ENCODE measurements at places on chromosomes 2 and 18. TPM values are rescaled to one million over a fixed set of nuclear protein-coding genes. Genes with fewer than 3 reads are reported as not detected.

CTAGE1 gene
- total RNA-seq = not detected

FAM124B gene
- 1.3 TPM for total RNA-seq

AP1S3 gene
- total RNA-seq = 3.1 TPM

PDE1A gene
- total RNA-seq = 4.2 TPM

GALNT14 gene
- total RNA-seq = 14.4 TPM

GRCh38 chr18:34529358-34530335, 180.5 kb upstream of the DTNA start:
- H3K4me1 ChIP-seq = peaks cover 1% of the 10 kb centered on the region
- H3K27ac ChIP-seq = no peak overlapping the region
- no peaks in the 10 kb centered on the region for H3K36me3 ChIP-seq
- no peak overlapping the region for H3K4me3 ChIP-seq
- no peak for DNase-seq

DNA sequence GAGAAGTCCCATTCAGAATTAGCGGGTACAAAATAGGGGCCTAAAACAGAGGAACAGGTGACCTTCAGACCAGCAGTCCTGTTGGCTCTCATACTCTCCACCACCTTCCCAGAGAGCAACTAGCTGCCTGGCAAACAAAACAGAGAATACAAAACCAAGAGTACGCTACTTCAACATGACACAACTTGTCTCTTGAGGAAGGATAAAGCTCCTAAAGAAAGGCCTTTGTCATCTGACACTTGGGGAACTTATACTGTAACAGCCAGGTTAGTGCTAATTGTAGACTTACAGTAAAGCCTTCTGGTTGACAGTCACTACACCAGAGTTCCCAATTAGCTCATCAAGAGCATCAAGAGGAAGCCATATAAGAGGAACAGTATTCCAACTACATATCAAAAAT, 282.1 kb upstream of the NT5C1B start:
- DNase-seq = no peak
- H3K4me1 ChIP-seq = no peaks in the 10 kb centered on the region
- H3K27me3 ChIP-seq = no peaks in the 10 kb centered on the region
- no peak overlapping the region for H3K4me3 ChIP-seq
- H3K27ac ChIP-seq = no peak overlapping the region
- no peaks in the 10 kb centered on the region for H3K36me3 ChIP-seq

DNA sequence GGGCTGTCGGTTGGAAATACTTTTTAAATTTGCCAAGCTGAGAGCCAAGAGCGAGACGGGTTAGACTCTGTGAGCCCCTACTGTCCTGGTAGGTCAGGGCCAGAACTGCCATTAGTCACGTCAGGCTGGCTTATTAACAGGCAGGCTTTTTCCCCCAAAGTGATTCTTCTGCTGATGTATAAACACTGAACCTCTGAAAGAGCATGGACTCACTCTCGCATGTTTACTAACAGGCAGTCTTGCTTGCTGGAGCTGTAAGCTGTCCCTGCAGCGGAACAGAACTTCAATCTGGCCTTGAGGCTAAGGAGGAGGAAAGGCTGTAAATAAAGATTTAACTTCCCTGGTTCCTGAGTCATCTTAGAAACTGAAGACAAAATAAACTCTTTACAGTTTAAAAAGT, 288.4 kb downstream of the PIEZO2 start:
- peaks cover 4% of the 10 kb centered on the region for H3K27me3 ChIP-seq
- H3K36me3 ChIP-seq = peaks cover 12% of the 10 kb centered on the region
- H3K27ac ChIP-seq = no peak overlapping the region
- DNase-seq = no peak
- no peak overlapping the region for H3K4me3 ChIP-seq
- H3K4me1 ChIP-seq = peaks cover 4% of the 10 kb centered on the region

- no peaks in the 10 kb centered on the region for H3K4me1 ChIP-seq
- no peak overlapping the region for H3K4me3 ChIP-seq
- no peaks in the 10 kb centered on the region for H3K27me3 ChIP-seq
- no peak overlapping the region for H3K27ac ChIP-seq
- no peak for DNase-seq
- H3K36me3 ChIP-seq = peaks cover 6% of the 10 kb centered on the region
These were observed 47.5 kb upstream of the ACSL3 start for GRCh38 chr2:222813177-222813843.

DNA sequence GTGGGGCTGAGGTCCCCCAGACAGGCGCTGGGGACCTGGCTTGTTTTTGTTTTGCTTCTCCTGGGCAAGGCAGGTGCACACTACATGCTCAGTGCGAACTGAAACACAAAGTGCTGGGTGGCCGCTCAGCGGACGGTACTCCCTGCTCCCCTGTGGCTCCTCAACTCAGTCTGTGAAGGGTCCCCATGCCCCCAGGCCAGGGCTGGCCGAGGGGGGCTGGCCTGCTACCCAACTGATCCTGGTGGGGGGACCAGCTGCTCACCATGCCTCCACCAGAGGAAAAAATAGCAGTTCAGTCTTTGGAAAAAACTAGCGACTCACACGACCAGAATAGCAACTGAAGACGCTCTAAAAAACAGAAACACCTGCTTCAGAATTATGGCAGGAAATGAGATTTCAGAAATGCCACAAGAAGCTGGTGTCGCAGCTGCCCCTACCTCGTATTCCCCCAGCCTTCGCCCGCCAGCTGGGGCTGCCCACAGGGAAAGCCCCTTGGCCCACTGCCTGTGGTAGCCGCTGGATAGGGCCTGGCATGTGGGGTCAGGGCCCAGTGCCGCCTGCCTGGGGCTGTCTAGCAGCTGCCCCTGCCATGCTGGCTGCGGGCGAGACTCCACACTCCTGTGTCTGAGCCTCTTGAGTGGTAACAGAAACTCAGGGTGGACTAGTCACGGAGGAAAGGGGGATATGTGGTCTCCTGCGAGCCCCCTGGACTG, 43.7 kb downstream of the MEX3C start:
- H3K4me1 ChIP-seq = peaks cover 2% of the 10 kb centered on the region
- H3K27me3 ChIP-seq = no peaks in the 10 kb centered on the region
- peaks cover 5% of the 10 kb centered on the region for H3K36me3 ChIP-seq
- no peak for DNase-seq
- H3K4me3 ChIP-seq = no peak overlapping the region
- H3K27ac ChIP-seq = no peak overlapping the region

DNA sequence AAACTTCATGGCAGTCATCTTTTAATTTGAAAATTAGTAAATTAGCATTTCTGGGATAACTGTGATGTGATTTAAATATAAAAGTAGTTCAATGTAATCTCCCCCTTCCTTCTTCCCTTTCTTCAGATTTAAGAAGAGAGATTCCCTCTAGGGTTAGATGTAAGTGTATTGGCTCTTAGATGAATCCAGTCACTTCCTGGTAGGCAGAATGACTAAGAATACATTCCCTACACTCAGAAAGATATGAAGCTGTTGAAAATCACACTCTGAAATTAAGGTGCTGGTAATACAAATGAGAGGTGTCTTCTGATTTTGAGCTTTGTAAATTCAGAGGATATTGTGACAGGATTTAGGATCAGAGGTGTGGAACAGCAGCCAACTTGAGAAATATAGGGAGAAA, 71.6 kb downstream of the TDRD15 start:
- no peaks in the 10 kb centered on the region for H3K36me3 ChIP-seq
- H3K27ac ChIP-seq = no peak overlapping the region
- DNase-seq = no peak
- peaks cover 8% of the 10 kb centered on the region for H3K27me3 ChIP-seq
- H3K4me1 ChIP-seq = peaks cover 51% of the 10 kb centered on the region

GRCh38 chr2:102420290-102420689, 2.7 kb upstream of the IL18RAP start:
- peaks cover 2% of the 10 kb centered on the region for H3K27me3 ChIP-seq
- no peaks in the 10 kb centered on the region for H3K4me1 ChIP-seq
- H3K27ac ChIP-seq = no peak overlapping the region
- H3K36me3 ChIP-seq = no peaks in the 10 kb centered on the region
- no peak for DNase-seq

GRCh38 chr2:203080447-203081045, 65.9 kb downstream of the NBEAL1 start:
- H3K4me1 ChIP-seq = peaks cover 2% of the 10 kb centered on the region
- no peak for DNase-seq
- no peak overlapping the region for H3K27ac ChIP-seq

DNA sequence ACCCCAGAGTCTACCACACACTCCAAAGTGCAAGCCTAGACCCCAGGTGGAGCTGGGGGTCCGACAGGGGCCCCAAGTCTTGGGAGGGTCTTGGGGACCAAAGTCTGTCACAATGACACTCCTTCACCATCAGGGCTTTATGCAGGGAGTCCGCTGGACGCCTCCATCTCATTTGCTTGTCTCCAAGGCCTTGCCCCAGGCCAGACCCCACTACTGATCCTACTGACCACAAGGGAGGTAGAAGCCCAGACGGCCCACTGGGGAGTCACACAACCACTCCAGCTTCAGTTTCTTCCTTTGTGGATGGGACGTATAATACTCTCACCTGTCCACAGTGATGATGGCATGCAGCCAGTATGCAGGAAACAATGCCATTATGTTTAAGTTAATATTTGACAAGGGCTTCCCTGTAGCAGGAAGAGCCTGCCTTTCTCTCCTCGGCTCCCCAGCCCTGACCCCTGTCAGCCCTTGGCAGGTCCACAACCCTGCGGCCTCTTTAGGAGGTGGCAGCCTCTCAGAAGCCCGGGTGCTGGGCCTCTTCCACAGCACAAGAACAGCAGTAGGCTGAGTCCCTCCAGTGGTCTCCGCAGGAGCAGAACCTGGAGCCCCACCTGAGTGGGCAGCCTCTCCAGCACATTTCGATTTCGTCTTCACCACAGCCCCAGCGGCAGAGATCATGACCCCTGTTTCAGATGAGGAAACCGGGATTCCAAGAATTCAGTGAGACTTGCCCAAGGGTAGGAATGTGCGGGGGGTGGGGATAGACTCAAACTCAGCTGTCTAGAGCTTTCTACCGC, 6.5 kb downstream of the BIN1 start:
- no peaks in the 10 kb centered on the region for H3K36me3 ChIP-seq
- no peak for DNase-seq
- H3K4me1 ChIP-seq = peaks cover 31% of the 10 kb centered on the region
- H3K27me3 ChIP-seq = peaks cover 10% of the 10 kb centered on the region
- H3K27ac ChIP-seq = no peak overlapping the region
- no peak overlapping the region for H3K4me3 ChIP-seq

DNA sequence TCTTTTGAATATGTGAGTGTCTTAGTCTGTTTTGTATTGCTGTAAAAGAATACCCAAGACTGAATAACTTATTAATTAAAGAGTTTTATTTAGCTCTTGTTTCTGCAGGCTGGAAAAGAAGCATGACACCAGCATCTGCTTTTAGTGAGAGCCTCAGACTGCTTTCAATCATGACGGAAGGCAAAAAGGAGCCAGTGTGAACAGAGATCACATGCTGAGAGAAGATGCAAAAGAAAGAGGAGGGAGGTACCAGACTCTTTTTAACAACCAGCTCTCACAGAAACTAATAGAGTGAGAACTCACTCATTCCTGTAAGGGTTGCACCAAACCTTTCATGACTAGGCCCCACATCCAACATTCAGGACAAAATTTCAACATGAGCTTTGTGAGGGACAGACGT, 101.6 kb upstream of the HNMT start:
- no peak overlapping the region for H3K4me3 ChIP-seq
- H3K27me3 ChIP-seq = no peaks in the 10 kb centered on the region
- no peak for DNase-seq
- H3K4me1 ChIP-seq = peaks cover 6% of the 10 kb centered on the region
- H3K36me3 ChIP-seq = no peaks in the 10 kb centered on the region
- H3K27ac ChIP-seq = no peak overlapping the region

DNA sequence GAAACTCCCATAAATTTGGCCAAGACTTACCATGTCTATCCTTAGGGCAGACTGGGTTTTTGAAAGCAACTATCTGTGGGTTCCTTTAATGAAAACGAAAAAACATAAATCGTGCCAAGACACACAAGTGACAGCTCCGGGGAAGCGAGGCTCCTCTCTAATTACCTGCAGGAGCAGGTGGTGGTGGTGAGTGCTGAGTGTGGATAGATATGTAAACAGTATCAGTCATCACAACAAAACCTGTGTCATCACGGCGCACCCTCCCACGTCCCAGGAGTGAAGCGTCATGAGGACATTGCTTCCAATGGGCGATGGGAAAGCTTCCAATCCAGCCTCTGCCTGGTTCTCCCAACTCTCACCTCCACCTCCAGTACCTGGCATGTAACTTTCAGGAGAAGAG, 31.3 kb downstream of the ACKR3 start:
- peaks cover 2% of the 10 kb centered on the region for H3K27me3 ChIP-seq
- DNase-seq = no peak
- H3K27ac ChIP-seq = no peak overlapping the region
- H3K36me3 ChIP-seq = no peaks in the 10 kb centered on the region

DNA sequence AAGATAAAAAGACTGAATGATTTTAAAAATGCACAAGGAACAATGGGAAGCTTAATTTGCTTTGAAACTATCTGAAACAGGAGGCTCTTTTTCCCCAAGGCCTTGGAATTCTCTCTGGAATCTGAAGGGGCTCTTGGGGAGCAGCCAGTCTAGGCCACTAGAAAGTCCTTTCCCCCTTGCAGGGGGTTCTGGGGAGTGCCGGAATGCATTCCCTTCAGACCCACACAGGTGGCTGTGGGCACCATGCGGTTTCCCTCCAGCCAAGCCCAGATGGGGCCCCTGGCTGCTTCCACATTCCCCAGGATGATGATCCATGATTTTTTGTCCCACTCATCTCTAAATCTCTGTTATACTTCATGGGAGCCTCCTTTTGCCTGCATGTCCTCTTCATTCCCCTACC, 10.7 kb downstream of the GPR45 start:
- DNase-seq = no peak
- H3K36me3 ChIP-seq = peaks cover 7% of the 10 kb centered on the region
- peaks cover 1% of the 10 kb centered on the region for H3K4me1 ChIP-seq
- no peak overlapping the region for H3K4me3 ChIP-seq
- H3K27me3 ChIP-seq = peaks cover 4% of the 10 kb centered on the region

DNA sequence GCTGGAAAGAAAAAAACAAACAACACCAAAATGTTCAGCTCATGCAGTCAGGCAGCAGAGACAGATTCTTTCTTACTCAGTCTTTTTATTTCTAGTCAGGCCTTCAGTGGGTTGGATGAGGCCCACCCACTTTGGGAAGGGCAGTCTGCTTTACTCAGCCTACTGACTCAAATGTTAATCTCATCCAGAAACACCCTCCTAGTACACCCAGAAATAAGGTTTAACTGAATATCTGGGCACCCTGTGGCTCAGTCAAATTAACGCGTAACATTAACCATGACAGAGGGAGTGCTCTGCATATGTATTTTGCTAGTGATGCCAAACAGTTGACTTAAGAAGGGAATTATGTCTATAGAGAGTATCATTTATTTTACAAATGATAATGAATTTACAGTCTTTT, 401.6 kb downstream of the PARD3B start:
- no peaks in the 10 kb centered on the region for H3K27me3 ChIP-seq
- H3K4me3 ChIP-seq = no peak overlapping the region
- H3K27ac ChIP-seq = no peak overlapping the region
- no peak for DNase-seq
- no peaks in the 10 kb centered on the region for H3K4me1 ChIP-seq
- peaks cover 5% of the 10 kb centered on the region for H3K36me3 ChIP-seq

GRCh38 chr2:12714391-12715221, 2.1 kb upstream of the TRIB2 start:
- peaks cover 5% of the 10 kb centered on the region for H3K36me3 ChIP-seq
- H3K27me3 ChIP-seq = peaks cover 20% of the 10 kb centered on the region
- no peak overlapping the region for H3K27ac ChIP-seq
- no peak for DNase-seq
